ENCODE measurements at places on chromosomes 5 and 9. TPM values are rescaled to one million over a fixed set of nuclear protein-coding genes. Genes with fewer than 3 reads are reported as not detected.

- no peaks in the 10 kb centered on the region for H3K4me1 ChIP-seq
- H3K27ac ChIP-seq = no peak overlapping the region
- no peak overlapping the region for H3K4me3 ChIP-seq
- no peaks in the 10 kb centered on the region for H3K36me3 ChIP-seq
- DNase-seq = no peak
These were observed 41.8 kb downstream of the KCNT1 start for GRCh38 chr9:135743546-135744332.

The RASGEF1C gene
- not detected for total RNA-seq

The PELO gene
- 9.3 TPM for total RNA-seq

- no peak overlapping the region for H3K27ac ChIP-seq
- no peaks in the 10 kb centered on the region for H3K27me3 ChIP-seq
- no peaks in the 10 kb centered on the region for H3K4me1 ChIP-seq
- H3K36me3 ChIP-seq = no peaks in the 10 kb centered on the region
These were observed 368.4 kb upstream of the ITGA1 start for GRCh38 chr5:52419357-52419756.

The TAF11L5 gene
- not detected for total RNA-seq

- no peaks in the 10 kb centered on the region for H3K27me3 ChIP-seq
- peak overlapping the region; percentile 9 for H3K4me3 ChIP-seq
- peaks cover 78% of the 10 kb centered on the region for H3K4me1 ChIP-seq
- DNase-seq = peak; percentile 35
- H3K36me3 ChIP-seq = peaks cover 93% of the 10 kb centered on the region
These were observed 24.4 kb downstream of the AKNA start for GRCh38 chr9:114363424-114363823.

DNA sequence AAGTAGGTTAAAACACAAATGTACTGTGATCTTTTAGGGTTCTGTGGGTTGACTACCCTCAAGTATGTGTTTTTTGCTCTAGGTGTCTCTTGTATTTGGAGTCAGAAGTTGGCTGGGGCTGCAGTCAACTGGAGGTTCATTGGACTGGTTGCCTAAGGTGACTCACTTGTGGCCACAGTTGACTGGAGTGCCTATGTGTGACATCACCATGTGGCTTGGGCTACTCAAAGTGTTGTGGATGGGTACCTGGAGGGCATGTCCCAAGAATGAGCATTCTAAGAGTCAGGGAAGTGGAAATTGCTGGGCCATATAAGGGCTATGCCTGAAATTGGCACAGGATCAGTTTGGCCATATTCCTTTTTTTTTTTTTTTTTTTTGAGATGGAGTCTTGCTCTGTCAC lies 27.4 kb downstream of the SNX30 start:
- H3K36me3 ChIP-seq = no peaks in the 10 kb centered on the region
- H3K4me1 ChIP-seq = peaks cover 28% of the 10 kb centered on the region
- no peak overlapping the region for H3K27ac ChIP-seq
- no peaks in the 10 kb centered on the region for H3K27me3 ChIP-seq

The SIT1 gene
- total RNA-seq = 202 TPM

DNA sequence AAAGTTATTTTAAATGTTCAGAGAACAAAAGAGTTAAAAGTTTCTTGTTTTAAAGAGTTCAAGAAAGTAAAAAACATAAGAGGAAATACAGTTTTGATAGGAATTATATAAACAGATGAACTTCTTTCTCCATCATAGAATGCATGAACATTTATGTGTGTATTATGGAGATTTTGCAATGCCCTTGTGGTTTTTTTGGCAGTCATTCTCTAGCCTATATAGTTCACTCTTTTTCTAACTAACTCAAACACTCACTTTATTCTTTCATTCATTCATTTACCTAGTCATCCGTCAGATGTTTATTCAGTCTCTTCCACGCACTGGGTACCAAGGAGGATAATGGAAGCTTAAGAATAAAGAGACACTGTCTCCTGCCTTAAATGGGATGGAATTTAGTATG lies 195.9 kb upstream of the VLDLR start:
- H3K27ac ChIP-seq = no peak overlapping the region
- no peaks in the 10 kb centered on the region for H3K27me3 ChIP-seq
- DNase-seq = no peak
- no peaks in the 10 kb centered on the region for H3K36me3 ChIP-seq
- no peak overlapping the region for H3K4me3 ChIP-seq

DNA sequence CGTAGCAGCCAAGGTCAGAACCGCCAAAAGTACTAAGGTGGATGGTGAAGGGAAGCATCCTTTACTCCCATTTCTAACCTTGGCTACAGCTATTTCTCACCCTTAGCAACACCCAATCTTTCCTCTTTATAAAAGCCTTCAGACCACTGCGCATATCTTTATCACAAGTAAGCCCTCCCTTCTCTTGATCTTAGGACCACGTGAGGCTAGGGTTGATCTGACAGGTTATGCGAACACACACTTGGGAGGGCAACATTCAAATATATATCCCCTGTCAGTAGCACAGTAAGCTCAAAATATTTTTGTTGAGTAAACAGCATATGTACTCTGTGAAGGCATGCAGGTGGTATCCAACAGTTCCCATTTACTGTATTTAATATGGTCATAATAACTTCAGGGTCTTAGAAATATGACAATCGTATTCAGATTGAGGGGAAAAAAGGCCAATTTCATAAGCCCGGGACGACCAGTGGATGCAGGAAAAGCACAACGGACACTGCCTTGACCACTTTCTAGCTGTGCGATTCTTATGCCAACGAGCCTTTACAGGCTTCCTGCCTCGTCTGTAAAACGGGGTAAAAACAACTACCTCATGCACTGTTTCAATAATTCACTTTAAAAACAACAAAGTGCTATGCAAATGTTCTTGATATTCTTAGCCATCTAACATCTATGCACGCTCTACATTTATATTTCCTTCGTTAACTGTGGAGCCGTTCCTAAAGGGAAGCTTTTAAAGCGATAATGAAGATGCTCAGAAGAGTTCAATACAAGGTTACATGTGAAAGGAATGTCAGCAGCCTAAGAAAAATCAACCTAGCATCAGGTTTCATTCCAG lies 1.3 kb downstream of the ARSB start:
- H3K27me3 ChIP-seq = no peaks in the 10 kb centered on the region
- peaks cover 4% of the 10 kb centered on the region for H3K36me3 ChIP-seq
- peak overlapping the region; percentile 90 for H3K4me3 ChIP-seq
- H3K4me1 ChIP-seq = peaks cover 53% of the 10 kb centered on the region
- peak overlapping the region; percentile 95 for H3K27ac ChIP-seq

The CAMK2A gene
- not detected for total RNA-seq

The SLC6A7 gene
- not detected for total RNA-seq

The CTNNAL1 gene
- 12.5 TPM for total RNA-seq

The STOML2 gene
- total RNA-seq = 108 TPM

DNA sequence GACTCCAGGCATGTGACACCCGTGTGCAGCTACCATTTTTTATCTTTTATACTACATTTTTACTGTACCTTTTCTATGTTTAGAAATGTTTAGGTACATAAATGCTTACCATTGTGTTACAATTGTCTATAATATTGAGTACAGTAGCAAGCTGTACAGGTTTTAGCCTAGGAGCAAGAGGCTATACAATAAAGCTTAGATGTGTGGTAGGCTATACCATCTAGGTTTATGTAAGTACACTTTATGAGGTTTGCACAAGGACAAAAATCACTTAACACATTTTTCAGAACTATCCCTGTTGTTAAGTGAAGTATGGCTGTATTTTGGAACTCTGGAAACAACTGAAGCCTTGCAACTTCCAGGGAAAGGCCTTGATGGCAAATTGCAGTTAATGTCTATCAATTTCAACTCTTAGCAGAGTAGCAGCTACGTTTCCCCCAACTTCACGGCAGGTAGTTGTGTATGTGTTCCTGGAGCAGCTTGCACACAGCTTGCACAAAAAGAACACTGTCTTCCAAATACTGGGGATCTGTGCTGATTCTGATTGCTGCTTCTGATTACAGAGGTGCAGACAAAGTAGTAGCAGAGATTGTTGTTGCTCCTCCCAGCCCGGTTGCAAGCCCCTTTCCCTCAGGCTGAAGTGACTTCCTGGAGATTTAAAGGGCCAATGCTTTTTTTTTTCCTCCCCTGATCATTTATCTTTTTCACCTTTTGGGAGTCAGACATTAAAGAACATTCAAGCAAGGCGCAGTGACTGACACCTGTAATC lies 30.0 kb downstream of the SIL1 start:
- peaks cover 4% of the 10 kb centered on the region for H3K36me3 ChIP-seq
- no peaks in the 10 kb centered on the region for H3K4me1 ChIP-seq
- H3K27ac ChIP-seq = no peak overlapping the region
- DNase-seq = no peak
- no peaks in the 10 kb centered on the region for H3K27me3 ChIP-seq

The C8G gene
- total RNA-seq = 1.8 TPM

The SPATA31E1 gene
- not detected for total RNA-seq

The FGD3 gene
- 148 TPM for total RNA-seq
